Stimulated activated CD4-positive, alpha-beta T cell treated with anti-CD3 and anti-CD28 coated beads, Interleukin-4, amount 100 ng/mL, for 1 hour (primary cell): ENCODE measurements at places on chromosomes 16 and 17.

DNA sequence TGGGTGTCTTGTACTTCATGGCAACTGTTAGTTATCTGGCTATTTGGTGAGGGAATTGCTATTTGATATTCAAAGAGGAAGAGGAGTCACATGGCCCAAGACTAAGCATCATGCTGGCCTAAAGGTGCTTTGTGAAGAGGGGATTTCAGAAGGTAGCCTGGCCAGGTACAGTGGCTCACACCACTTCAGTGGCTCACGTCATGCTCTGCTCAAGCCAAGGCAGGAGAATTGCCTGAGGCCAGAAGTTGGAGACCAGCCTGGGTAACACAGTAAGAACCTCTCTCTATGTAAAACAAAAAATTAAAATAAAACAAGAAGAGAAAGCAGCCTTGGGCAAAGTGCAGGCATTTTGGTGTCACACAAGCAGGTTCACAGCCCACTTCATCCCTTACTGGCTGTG lies 6.4 kb upstream of the MT1B start:
- DNase-seq, result no peak

DNA sequence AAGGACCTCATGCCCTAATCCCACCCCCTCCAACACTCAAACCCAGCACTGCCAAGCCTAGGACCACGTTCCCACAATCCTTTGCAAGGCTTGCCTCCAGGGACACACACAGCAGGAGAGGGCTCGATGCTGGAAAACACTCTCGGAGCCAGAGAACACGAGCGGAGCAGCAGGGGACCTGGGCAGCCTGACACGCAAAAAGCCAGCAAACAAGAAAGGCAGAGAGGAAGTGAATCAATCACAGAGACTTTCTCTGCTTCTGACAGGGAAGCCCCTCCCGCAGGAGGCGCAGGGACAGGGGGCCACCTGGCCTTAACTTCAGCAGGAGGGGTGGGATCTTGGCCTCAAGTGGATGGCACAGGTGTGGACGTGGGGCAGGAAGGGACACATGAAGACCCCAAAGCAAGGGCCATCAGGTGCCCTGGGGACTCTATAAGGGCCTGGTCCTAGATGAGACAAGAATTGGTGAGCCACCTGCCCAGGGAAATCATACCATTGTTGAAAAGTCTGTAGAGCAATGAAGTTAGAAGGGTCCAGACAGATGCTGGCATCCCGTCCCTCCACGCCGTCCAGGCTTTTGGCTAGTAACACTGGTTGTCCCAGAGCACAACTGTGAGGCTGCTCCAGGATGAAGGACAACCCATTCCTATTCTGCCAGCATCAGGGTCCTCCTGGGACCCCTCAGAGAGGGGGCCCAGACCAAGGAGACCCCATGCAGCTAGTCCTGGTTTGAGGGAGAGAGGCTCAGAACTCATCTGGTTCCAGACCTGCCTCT lies 2.2 kb downstream of the SDK2 start:
- no peak for DNase-seq

DNA sequence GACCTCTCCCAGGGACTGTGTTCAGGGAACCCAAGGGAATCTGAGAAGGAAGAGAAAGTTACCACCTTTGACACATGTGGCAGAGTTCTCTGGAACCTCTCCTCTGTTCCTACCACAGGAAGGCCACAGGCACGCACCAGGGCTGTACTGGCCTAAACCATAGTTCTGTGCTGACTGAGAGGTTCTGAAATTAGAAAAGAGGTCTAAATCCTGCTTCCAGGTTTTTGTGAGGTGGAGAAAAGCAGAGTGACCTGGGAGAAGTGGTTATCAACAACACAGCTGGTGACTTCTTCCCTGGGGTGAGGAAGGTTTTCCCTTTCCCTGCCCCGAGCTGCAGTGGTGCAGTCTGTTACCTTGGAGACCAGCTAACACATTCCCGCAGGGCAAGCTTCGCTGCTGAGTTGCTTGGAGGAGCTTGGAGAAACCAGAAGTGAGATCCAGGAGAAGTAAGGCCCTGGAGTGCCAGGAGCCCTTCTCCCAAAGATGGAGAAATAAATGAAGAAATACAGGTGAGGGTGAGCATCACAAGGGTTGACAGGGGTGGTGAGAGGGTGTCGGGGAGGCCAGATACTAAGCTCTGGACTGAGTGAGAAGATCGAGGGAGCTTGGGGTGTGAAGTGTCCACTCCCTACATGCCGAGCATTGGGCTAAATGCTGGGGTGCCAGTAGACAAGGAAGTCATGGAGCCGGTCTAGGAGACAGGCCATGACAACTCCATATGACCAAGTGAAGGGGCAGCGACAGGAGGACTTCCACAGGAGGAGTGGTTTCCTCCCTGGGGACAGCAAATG lies at the start of gene VWA3A:
Gene VWA3A, plus strand, starts transcription at position 399 of the 791 bp plus-strand sequence. Its CDS starts 97 bp downstream, at position 496.
- DNase-seq, result no peak

DNA sequence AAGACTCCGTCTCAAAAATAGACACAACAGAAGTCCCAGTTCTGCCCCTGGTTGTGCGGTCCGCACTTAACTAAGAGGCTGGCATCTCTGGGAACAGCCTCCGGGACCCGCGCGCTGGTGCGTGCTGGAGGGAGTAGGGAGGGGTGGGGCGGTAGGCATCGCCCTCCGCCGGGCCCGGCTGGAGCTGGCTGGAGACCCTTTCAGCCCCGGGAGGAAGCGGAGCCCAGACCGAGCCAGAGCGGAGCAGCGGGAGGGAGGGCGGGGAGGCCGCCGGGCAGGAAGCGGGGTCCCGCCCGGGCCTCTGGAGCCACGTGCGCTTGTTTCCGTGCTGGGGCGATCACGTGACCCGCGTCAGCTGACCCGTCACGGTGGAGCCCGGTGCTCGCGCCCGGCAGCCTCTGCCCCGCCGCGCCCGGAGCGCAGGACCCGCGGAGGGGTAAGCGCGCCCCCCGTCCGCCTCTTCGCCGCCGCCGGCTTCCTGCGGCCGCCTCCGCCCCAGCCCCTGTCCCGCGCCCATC lies at the start of gene WDR81:
Gene WDR81, plus strand, starts transcription at position 354 of the 518 bp plus-strand sequence. CDS start 256 bp downstream, outside the sequence.
- DNase-seq, result peak; percentile 89

- DNase-seq, result no peak
These were observed 32.5 kb downstream of the WIPF2 start for GRCh38 chr17:40251576-40251975.

GRCh38 chr17:2008332-2009126 lies 16.6 kb downstream of the RTN4RL1 start:
- DNase-seq, result no peak

- DNase-seq, result no peak
These were observed 41.4 kb downstream of the CNTNAP4 start for GRCh38 chr16:76318565-76318964.

- DNase-seq, result no peak
These were observed 2.1 kb downstream of the IFT20 start for GRCh38 chr17:28333083-28333746.

- DNase-seq, result no peak
These were observed 10.0 kb downstream of the KRT16 start for GRCh38 chr17:41602524-41602923.

GRCh38 chr17:78892520-78892919 lies 10.5 kb downstream of the CEP295NL start:
- DNase-seq, result no peak

DNA sequence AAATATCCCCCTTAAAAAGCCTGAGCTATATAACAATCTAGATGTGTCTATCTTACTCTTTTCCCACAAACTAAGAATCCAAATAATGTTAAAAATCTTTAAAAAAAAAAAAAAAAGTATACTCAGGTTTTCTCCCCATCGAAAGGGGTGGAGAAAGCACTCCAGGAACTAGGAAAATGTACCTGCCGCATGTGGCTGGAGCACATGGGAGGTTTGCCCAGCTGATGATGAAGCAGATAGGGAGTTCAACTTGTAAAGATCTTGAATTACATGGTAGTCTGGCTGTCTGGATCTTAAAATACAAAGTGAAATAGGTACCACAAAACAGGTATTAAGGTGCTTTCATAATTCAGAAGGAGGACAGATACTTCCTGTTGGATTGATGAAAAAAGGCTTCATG lies 8.8 kb upstream of the SLFN14 start:
- DNase-seq, result no peak

GRCh38 chr17:76681222-76682137 lies 29.3 kb downstream of the MXRA7 start:
- peak; percentile 63 for DNase-seq

GRCh38 chr17:76081295-76082210 lies 2.6 kb downstream of the ZACN start:
- no peak for DNase-seq

DNA sequence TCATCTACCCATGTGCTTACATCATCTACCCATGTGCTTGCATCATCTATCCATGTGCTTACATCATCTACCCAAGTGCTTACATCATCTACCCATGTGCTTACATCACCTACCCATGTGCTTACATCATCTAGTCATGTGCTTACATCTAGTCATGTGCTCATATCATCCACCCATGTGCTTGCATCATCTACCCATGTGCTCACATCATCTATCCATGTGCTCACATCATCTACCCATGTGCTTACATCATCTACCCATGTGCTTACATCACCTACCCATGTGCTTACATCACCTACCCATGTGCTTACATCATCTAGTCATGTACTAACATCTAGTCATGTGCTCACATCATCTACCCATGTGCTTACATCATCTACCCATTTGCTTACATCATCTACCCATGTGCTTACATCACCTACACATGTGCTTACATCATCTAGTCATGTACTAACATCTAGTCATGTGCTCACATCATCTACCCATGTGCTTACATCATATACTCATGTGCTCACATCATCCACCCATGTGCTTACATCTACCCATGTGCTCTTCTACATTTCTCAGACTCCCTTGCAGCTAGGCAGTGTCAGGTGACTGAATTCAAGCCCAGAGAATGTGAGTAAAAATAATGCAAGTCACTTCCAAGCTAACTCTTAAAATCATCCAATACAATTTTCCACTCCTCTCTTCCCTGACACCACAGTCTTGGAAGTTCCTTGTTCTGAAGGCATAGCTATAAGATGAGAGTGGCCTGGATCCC lies 196.8 kb downstream of the CBLN1 start:
- DNase-seq, result no peak

DNA sequence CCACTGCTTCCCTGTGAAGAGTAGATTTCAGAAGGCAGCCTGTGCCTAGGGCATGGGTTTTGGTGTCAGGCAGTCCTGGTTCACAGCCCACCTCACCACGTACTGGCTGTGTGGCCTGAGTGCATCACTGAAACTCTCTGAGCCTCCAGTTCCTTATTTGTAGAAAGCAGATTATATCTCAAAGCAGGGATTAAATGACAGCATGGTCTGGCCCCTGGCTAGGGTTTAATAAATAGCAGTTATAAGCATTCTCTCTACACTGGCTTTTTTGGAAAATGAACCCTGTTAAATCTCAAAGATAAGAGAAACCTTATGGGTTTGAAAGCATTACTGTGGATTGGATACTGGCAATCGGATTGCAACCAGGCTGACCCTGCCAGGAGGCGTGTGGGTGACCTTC lies 2.9 kb upstream of the MT1M start:
- DNase-seq, result no peak

- DNase-seq, result no peak
These were observed 172.2 kb downstream of the PRKCB start for GRCh38 chr16:24007934-24008333.

GRCh38 chr16:30358990-30359870 lies 4.1 kb upstream of the CD2BP2 start:
- no peak for DNase-seq

DNA sequence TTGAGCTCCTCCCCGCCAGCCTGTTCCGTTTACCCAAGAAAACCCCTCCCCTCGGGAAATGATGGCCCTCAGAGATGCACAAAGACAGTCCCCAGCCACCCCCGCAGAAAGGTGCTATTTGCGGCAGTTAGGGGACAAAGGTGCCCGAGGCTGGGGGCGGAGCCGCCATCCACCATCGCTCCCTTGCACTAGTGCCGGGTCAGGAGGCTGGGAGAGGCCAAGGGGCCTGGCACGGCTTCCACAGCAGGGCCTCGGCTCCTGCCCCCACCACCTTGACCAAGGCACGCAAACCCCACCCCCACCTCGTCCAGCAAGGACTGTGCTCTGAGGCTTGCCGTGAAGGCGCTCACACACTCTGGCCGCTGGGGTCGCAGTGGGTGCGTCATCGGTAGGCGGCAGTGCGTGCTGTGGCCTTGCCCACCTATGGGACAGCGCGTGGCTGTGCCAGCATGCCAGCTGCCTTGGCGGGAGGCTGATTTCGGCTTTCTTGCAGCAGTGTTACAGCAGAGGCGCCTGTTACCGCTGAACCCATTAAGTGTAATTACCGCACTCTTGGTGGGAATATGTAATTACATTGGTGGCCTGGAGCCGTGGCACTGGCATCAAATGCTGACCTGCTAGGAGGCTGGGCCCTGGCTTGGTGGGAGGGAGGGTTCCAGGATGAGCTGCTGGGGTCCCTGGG lies 31.8 kb downstream of the TPSG1 start:
- DNase-seq, result no peak

DNA sequence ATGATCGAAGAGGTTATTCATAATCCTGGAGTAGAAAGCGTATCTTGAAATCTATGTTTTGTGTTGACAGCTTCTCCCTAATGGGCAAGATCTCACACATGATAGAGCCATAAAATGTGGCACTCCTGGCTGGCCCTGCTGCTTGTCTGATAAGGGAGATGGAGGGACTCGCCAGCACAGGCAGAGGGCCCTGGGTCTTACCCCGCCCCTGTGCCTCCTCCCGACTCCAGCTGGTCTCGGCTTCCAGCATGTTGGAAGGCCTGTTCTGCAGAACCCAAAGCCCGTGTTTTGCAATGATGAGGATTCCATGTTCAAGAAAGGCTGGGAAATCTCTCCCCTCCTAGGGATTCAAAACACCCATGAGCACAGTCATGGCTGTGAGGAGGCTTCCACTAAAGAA lies 106.7 kb upstream of the SDK2 start:
- no peak for DNase-seq

- no peak for DNase-seq
These were observed 79.3 kb downstream of the ABCC12 start for GRCh38 chr16:48076455-48077012.

DNA sequence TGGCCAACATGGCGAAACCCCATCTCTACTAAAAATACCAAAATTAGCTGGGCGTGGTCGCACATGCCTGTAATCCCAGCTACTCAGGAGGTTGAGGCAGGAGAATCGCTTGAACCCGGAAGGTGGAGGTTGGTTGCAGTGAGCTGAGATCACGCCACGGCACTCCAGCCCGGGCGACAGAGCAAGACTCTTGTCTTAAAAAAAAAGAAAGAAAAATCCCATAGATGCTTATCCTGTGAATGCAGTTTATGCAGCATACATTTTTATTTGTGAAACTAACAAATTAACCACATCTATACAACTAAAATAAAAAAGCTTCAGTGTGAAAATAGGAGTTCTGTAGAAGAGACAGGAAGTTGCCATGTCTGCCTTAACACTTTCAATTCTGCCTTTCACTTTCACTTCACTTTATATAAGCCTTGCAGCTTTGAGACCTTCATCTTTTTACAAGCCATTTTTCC lies 7.1 kb downstream of the IGSF6 start:
- DNase-seq, result peak; percentile 30

DNA sequence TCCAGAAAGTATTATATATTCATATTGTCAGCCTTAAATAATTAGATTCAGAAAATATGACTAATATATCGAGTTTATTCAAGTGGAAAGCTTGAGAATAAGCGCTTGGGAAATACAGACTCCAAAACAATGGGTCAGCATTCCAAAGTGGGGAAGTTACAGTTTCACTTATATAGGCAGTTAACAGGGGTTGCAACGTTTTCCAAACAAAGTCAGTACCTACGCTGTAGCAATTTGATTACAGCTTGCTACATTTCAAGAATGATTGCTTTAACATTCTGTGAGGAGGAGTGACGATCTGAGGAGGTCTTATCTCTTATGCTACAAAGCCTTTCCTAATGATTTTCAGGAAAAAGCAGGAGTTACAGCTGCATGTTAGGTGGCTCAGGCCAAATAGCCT lies 34.2 kb upstream of the HS3ST3A1 start:
- DNase-seq, result no peak
